ENCODE measurements at places on chromosomes 2 and 18.

- no peak for DNase-seq
These were observed 64.4 kb downstream of the IKZF2 start for GRCh38 chr2:213087040-213087439.

DNA sequence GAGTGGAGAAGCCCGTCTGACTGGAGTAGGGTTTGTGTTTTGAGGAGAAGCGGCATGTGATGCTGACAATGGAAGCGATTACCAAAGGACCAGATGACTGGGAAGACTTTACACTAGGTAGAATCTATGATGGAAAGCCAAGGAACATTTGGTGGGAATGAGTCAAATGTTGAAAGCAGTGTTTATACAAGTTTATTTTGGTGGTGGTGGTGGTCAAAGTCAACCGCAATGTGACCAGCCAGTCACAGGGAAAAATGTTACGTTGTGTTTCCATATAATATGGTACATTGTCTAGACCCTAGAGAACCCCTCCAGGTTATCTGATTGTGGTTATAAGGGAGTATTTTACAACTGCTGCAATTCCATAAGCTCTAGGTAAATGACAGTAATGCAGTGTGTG, 216.8 kb downstream of the PID1 start:
- no peak for DNase-seq

DNA sequence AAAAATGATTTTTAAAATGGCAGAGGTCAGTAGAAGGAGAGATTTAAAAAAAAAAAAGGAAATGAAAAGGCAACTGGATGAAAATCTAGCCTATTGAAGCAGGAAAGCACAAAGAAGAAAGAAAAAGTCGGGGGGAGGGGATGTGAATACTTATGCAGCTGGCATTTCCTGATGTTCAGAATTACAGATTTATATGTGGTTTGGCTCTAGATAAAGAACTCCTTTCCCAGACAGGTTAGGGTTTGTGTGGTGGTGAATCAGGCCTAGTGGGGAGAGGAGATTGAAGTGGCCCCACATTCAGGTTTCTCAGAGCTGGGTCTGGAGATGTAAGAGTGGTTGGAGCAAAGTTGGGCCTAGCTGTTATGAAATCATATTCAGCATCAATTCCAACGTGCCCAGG, 394.4 kb downstream of the FIGN start:
- DNase-seq, result no peak

GRCh38 chr2:166193407-166193806, 65.6 kb upstream of the SCN1A start:
- no peak for DNase-seq

- DNase-seq, result no peak
These were observed 74.1 kb downstream of the OSBPL6 start for GRCh38 chr2:178268435-178268834.

Measured in activated T-cell treated with anti-CD3 and anti-CD28 coated beads for 4 hours (primary cell).